ENCODE measurements at places on chromosomes 4 and X.

DNA sequence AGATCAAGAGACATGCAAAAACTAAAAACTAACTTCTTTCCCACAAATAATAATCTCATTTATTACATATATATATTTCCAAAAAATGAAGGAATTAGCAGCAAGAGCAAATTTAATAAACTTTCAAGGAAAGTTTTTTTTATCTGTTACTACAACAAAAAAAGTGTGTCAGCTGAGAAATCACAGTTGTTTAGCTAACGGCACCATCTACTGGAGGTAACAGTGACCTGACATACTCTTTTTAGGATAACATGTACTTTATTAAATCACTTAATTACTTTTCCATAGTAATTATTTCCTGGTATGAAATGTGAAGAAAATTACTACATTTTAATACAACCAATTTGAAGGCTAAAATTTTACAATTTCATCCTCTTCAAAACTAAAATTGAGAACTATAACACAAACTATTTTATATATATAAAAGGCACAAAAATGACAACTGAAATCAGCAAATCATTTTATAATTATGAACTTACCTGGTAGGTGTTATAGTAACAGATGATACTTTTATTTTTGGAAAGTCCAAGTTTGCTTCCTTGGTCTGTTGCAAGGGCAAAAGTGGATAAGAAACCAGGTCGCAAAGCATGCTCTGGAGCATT is 9.1 kb downstream of the LAMTOR3 start:
- no peaks in the 10 kb centered on the region for H3K4me1 ChIP-seq
- no peak for DNase-seq
- H3K27ac ChIP-seq = no peak overlapping the region
- H3K27me3 ChIP-seq = no peaks in the 10 kb centered on the region

GRCh38 chr4:67576538-67576937 is 18.0 kb downstream of the STAP1 start:
- no peaks in the 10 kb centered on the region for H3K36me3 ChIP-seq
- H3K4me3 ChIP-seq = no peak overlapping the region
- no peak for DNase-seq
- no peaks in the 10 kb centered on the region for H3K4me1 ChIP-seq

GRCh38 chr4:138092060-138092459 is 150.1 kb downstream of the SLC7A11 start:
- no peaks in the 10 kb centered on the region for H3K4me1 ChIP-seq
- no peak overlapping the region for H3K4me3 ChIP-seq
- DNase-seq = no peak
- no peaks in the 10 kb centered on the region for H3K27me3 ChIP-seq
- H3K27ac ChIP-seq = no peak overlapping the region

GRCh38 chr4:163179207-163179606 is 12.5 kb upstream of the NAF1 start:
- H3K4me1 ChIP-seq = no peaks in the 10 kb centered on the region
- H3K27me3 ChIP-seq = no peaks in the 10 kb centered on the region
- H3K27ac ChIP-seq = no peak overlapping the region
- H3K36me3 ChIP-seq = no peaks in the 10 kb centered on the region
- H3K4me3 ChIP-seq = no peak overlapping the region
- no peak for DNase-seq

DNA sequence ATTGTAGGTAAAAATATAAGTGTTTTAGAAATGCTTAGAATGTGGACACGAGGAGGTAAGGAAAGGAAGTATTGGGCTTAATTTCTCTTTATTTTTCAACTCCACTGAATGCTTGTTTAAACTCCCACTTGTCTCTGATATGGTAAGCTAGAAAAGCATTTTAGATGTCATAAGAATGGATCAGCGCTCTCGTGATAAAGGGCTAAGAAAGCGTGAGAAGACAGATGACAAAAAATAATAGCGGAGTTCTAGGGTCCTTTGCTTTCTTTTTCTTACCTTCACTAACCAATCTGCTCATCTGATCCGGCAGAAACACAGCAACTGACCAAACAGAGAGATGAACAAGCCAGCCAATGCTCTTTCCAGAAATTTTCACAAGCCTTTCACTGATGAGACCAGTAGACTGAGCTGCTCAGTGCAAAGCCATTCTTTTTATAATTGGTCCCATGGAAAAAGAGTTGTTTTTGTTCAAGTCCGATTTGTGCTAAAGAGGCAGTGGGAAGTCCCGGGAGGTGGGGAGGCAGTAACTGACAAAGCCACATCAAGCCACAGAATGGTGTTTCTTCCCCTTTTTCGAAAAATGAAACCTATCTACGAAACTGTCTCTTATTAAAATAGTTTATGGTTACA is at the start of gene TASL:
Gene TASL (minus strand): TSS at position 405 of the 630 bp plus-strand sequence. CDS start 17,411 bp downstream, outside the sequence.
- no peaks in the 10 kb centered on the region for H3K27me3 ChIP-seq
- no peak within 1 kb of the TSS for H3K27ac ChIP-seq
- no peaks in the 10 kb centered on the region for H3K36me3 ChIP-seq
